ENCODE measurements at places on chromosomes 4 and X.
A peak's percentile ranks its signal among the peaks of the same experiment; 100 is the strongest.

GRCh38 chrX:130728208-130728607 is 174.8 kb downstream of the ENOX2 start:
- DNase-seq: no peak

GRCh38 chr4:85147481-85148076 is 181.1 kb upstream of the WDFY3 start:
- peak; percentile 65 for DNase-seq

GRCh38 chr4:12943069-12943468 is 541.1 kb downstream of the RAB28 start:
- DNase-seq: no peak

DNA sequence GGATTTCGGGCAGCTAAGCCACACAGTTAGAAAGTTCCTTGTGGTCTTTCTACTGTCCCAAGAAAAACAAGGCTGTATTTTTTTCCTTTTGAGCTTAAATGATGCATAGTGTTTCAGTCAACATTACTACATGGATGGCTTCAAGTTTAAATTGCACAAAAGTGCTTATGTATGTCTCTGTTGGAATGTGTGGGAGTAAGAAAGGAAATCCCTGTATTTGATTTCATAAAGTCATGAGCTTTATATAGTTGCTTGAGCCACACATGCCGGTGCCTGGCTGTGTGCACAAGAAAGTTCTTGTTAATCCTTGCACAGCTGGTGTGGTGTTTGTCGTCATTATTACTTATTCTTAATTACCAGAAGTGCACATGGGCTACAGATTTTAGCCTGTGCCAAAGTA is 262.2 kb downstream of the ARHGAP10 start:
- no peak for DNase-seq

GRCh38 chr4:1983846-1984405 is 24.8 kb downstream of the NELFA start:
- no peak for DNase-seq

DNA sequence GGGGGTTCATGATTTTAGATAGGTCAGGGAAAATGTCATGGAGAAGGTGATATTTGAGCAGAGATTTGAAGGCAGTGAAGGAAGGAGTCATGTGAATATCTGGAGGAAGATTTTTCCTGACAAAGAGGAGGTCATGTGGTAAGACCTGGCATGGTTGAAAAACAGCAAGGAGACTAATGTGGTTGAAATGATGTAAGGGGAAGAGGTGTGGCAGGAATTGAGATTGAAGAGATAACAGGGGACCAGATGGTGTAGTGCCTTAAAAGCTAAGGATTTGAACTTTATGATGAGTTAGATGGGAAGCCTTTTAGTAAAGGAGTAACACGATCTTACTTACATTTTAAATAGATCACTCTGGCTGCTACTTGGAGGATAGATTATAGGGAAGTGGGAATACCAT is 210.9 kb downstream of the RTL9 start:
- no peak for DNase-seq

DNA sequence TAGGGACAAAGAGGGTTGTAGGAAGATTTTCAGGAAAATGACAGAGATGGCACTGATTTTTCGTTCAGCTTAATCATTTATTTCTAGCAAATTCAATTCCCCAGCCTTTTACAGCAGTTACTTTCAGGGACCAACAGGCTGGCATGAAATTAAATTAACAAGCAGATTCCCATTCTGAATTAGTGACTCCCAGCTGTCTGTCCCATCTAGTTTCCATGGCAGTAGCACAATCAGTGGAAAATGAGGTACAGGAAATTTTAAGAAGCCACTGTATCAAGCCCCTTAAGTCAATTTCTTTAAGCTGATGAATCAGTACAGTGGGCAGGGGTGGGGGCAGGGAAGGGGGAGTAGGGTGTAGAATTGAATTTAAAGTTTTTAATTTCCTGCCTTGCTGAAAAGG is 121.1 kb upstream of the TEX13C start:
- DNase-seq: no peak

DNA sequence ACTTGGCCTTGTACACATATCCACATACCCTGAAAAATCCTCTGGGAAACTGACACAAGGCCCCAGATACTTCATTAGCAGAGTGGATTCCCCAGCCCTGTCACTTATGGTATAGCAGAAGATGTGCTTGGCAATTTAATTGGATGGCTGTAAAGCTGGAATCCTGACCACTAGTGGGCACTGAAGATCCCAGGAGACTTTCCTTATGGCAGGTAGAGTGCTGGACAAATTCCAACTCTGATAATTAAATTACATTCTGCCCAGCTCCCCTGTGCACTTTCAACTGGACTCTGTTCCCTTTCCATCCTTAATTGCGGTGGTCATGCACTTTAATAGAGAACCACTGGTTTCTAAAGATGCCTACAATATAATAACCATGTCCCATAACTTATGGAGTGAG is 119.8 kb downstream of the DCK start:
- DNase-seq: no peak

DNA sequence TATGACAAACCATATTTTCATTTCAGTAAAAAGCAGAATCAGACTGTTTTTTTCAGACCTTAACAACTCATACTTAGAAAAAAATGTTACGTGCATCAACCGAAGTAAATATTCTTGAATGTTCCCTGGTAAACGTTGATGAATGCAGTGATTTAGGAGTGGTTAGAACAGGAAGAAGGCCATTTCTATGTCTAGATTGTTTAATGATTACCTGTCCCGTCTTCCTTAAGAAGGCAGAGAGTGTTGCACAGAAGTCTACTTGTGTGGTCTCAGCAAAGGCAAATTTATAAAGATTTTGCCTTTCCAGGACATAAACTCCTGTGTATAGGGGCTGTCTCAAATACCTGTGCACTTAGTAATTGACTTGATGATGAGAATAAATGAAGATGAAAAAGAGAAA is 134.5 kb downstream of the MGST2 start:
- no peak for DNase-seq

- peak; percentile 61 for DNase-seq
These were observed 313.6 kb upstream of the DDX53 start for GRCh38 chrX:22686138-22686541.

- DNase-seq: no peak
These were observed 13.5 kb downstream of the EMCN start for GRCh38 chr4:100504086-100504874.
